ENCODE measurements at places on chromosomes 11 and 22.

DNA sequence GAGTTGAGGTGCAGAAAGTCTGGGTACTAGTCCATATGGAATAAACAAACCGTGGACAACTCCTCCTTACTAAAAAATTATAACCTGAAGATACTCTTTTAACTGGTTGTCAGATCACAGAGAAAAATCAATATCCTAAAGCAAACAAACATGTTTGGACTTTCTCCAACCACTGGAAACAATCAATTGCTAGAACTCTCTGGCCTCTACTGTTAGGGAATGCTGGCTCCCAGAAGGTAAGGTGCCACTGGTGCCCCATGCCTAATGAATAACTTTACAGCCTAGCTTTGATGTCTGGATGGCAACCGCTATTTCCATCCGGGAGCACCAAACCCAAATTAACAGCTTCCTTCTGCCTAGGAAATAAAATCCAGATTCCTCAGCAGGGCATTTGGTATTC, 74.5 kb downstream of the AMBRA1 start:
- ATAC-seq = no peak
- H3K27me3 ChIP-seq = no peaks in the 10 kb centered on the region

- peaks cover 9% of the 10 kb centered on the region for H3K4me1 ChIP-seq
- no peak for ATAC-seq
- H3K27ac ChIP-seq = peak overlapping the region; percentile 87
- no peak overlapping the region for H3K4me3 ChIP-seq
- H3K27me3 ChIP-seq = no peaks in the 10 kb centered on the region
- H3K36me3 ChIP-seq = no peaks in the 10 kb centered on the region
These were observed 141.4 kb downstream of the FBXO7 start for GRCh38 chr22:32615874-32616564.

DNA sequence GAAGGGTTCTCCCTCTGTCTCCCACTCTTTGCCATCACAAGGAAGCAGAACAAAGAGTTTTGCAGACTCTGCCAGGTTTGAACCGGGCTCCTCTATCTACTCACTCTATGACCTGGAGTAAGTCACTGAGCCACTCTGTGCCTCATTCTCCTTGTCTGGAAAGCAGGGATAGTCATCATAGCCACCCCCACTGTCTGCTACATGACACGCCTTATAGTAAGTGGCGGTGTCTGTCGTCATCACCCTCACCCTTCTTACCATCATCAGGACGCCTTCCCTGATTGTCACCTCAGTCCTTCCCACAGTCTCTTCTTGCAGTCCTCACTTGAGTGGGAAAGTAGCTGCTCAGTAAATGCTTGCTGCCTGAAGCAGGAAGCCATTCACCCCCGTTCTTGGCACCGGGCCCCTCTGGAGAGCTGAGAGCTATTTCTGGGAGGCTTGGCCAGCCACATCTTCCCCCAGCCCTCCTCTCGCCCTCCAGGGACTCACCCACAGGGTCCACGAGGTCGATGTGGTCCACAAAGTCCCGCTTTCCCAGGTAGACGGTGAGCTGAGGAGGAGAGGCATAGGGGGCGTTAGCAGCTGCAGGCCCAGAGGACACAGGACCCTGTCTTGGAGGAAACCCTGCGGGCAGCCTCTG, 46.4 kb downstream of the TPBGL start:
- no peak for ATAC-seq
- peaks cover 7% of the 10 kb centered on the region for H3K4me1 ChIP-seq
- no peak overlapping the region for H3K27ac ChIP-seq
- H3K27me3 ChIP-seq = no peaks in the 10 kb centered on the region

DNA sequence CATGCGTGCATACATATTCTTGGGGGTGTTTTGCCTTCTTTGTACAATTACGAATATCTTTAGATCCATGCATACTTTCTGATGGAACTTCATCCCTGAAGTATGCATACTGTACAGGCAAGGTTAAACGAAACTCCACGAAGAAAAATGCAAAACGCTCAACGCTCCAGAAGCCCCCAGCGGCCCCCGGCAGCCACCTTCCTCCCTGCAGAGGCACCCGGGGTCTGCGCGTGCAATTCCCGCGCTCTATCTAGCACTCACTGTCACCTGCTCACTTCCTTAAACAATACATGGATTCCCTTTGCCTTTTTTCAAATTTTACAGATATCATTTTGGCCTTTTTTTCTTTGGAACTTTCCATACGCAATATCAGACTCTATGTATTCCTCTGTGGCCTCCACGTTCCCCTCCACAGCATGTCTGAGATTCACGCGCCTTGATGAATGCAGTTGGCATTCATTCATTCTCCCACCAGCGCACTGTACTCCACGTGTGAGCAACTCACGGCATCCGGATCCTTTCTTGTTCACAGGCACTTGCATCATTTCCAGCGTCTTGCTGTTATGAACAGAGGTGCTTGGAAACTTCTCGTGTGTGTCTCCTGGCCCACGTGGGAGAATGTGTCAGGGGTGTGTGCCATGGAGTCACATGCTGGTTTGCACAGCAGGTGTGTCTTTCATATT, 214.3 kb downstream of the CTTN start:
- no peak overlapping the region for H3K4me3 ChIP-seq
- no peaks in the 10 kb centered on the region for H3K36me3 ChIP-seq
- no peak overlapping the region for H3K27ac ChIP-seq
- H3K4me1 ChIP-seq = peaks cover 11% of the 10 kb centered on the region
